ENCODE measurements at places on chromosomes 2 and 18.
A peak's percentile ranks its signal among the peaks of the same experiment; 100 is the strongest.

GRCh38 chr2:28507796-28508764, 12.2 kb downstream of the PLB1 start:
- DNase-seq, result peak; percentile 18

GRCh38 chr2:236262238-236262637, 2.0 kb downstream of the ASB18 start:
- no peak for DNase-seq

GRCh38 chr18:7524786-7525185, 42.3 kb upstream of the PTPRM start:
- DNase-seq, result no peak

GRCh38 chr2:3134026-3134571, 243.5 kb downstream of the EIPR1 start:
- no peak for DNase-seq

DNA sequence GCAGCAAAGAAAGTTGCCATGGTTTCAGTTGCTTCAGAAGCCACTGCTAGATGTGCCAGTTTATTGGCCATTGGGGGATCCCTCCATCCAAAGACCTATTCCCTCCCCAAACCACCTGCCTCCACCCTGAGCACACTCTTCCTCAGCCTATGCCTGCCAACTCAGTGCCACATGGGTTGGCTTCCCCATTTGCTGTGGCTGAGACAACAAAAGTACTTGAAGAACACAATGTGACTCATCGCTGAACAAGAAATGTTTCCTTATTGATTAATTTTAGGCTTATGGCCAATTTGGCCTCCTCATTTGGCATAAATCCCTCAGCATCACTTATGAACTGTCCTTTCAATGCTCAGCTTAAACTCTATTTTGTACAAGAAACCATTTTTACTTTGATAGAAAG, 215.9 kb downstream of the TMEM247 start:
- no peak for DNase-seq

GRCh38 chr2:43169987-43170386, 56.4 kb downstream of the ZFP36L2 start:
- DNase-seq, result peak; percentile 69

- no peak for DNase-seq
Observed at GRCh38 chr2:197674060-197674459, 1.3 kb downstream of the RFTN2 start.

DNA sequence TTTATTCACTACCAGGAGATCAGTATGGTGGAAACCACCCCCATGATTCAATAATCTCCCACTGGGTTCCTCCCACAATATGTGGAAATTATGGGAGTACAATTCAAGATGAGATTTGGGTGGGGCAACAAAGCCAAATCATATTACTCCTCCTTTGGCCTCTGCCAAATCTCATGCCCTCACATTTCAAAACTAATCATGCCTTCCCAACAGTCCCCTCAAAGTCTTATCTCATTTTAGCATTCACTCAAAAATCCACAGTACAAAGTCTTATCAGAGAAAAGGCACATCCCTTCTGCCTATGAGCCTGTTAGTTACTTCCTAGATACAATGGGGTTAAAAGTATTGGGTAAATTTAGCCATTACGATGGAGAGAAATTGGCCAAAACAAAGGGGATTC, 989.5 kb upstream of the CNTNAP5 start:
- DNase-seq, result no peak

DNA sequence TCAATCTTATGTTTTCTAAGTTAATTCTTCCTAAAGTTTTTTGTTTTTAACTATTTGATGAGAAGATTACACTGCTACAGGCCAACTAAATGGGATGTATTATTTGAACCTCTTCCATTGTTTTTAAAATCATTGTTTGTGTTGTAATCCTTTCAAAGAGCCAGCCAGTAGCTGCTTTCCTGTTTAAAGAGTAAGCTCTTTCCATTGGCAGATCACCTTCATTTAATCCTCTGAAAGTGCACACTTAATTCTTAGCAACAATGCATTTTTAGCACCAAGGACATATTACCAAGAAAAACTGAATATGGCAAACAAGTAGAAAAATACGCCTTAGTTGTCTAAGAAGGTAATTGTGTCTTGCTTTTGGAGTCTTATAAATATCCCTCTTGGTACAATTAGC, 54.0 kb downstream of the MEIS1 start:
- DNase-seq, result no peak

GRCh38 chr2:9656270-9656766, 25.5 kb upstream of the YWHAQ start:
- DNase-seq, result peak; percentile 77

- no peak for DNase-seq
Observed at GRCh38 chr18:31497836-31498573, at the start of gene DSG2. Gene DSG2 (plus strand): TSS chr18:31498177. CDS start chr18:31498252, 75 bp downstream.

DNA sequence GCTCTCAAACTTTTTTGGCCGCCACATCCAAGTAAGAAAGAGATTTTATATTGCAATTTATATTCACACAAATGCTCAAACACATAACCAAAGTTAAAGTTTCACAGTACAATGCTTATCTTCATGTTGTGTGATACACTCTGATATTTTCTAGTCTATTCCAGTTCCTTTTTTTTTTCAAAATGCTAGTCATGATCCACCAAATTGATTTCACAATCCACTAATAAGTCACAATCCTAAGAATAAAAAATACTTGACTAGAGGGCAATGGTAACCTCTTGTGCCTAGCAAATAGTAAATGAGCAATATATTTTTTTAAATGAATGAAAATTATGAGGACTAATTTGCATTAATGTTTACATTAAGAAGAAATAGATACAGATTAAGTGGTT, 5.8 kb upstream of the PTPN4 start:
- no peak for DNase-seq

GRCh38 chr2:147374423-147374811, 470.4 kb upstream of the ACVR2A start:
- DNase-seq, result no peak

GRCh38 chr18:45879681-45880655, 54.5 kb downstream of the SIGLEC15 start:
- DNase-seq, result peak; percentile 74

DNA sequence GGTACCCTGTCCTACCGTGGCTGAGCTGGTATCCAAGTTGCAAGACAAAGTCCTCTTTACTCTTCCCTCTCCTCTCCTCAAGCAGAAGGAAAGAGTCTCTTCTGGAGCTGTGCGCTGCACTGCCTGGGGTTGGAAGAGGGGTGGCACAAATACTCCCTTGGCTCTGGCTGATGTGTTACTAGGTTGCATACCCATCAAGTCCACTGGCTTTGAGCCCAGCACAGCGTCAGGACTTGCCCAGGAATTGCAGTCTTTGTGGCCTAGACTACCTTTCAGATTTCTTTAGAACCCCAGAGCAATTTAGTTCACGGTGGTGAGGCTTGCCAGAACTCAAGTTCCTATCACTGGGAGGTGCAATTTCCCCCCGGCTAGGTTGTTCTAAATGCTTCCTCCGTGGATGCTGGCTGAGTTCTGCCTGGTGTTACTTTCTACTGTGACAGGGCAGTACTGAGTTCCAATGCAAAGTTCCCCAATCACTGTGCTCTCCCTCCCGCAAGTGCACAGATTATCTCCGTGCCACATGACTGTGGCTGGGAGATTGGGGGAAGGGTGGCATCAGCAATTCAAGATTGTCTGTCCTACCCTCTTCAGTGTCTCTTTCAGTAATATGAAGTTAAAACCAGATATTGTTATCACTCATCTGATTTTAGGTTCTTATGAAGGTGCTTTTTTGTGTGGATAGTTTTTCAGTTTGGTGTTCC, 13.4 kb downstream of the MYO3B start:
- no peak for DNase-seq

- no peak for DNase-seq
Observed at GRCh38 chr2:208269091-208269490, 3.0 kb downstream of the PIKFYVE start.

DNA sequence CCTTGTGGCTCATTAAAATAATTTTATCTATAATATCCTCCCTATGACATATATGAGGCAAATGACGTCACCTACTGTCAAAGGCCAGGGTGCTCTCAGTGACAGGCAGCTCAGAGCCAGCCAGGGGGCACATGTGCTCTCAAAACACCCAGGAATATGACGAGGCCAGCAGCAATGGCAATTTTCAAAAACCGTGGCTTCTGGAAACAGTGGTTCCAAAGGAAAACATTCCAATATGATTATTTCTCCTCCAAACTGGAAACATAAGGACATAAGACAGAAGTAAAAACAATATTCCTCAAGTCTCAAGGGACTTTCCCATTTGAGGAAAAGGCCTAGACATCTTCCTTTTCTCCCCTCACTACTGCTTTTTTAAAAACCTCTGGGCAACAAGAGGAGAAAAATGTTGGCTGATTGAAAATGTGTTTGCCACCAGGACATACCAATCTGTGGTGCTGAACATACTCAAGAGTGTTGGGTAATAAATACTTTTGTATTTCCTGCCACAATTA, 40.8 kb downstream of the RNF152 start:
- DNase-seq, result no peak

- DNase-seq, result no peak
Observed at GRCh38 chr2:3628800-3629199, 29.2 kb upstream of the ALLC start.

DNA sequence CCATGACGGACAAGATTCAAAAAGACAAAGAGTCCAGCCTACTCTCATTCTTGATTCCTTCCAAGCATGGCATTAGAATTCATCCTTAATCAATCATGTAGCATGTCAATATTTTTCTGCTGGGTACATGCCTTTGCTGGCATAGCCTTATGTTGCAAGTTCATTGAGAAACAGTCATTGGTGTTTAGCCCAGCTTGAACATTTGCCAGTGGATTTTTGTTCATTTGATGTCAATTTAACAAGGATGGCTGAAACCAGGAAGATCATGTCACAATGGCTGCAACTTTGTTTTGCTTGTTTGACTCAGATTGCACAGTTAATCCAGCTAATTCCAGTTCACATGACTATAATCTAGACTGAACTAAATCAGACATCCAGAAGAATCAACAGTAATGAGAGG, 1132.2 kb downstream of the LRP1B start:
- DNase-seq, result no peak

DNA sequence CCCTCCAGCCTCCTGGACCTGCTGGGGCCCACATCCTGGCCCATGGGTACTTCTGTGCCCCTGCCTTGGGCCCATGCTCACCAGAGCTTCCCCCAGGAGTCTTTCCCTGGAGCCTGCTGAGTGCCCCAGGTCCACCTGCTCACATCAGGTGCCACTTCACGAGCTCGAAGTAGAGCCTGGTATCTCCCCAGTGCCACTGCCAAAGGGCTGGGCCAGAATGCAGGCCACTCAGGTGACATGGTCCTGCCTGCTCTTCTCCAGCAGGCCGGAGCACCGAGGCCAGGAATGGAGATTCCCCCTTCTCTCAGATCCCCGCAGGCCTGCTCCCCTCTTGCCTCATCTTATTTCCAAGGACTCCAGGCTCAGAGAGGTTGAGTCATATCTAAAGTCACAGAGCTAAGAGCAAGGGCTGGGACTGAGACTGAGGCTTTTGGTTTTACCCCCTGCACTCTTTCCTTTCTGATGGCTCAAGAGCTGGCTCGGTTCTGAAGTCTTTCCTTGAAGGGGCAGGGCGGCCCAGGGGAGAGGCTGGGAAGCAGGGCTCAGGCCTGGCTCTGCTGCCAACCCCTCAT, 79.2 kb downstream of the HS1BP3 start:
- DNase-seq, result no peak

GRCh38 chr2:159155320-159155719, 131.2 kb downstream of the WDSUB1 start:
- DNase-seq, result no peak

DNA sequence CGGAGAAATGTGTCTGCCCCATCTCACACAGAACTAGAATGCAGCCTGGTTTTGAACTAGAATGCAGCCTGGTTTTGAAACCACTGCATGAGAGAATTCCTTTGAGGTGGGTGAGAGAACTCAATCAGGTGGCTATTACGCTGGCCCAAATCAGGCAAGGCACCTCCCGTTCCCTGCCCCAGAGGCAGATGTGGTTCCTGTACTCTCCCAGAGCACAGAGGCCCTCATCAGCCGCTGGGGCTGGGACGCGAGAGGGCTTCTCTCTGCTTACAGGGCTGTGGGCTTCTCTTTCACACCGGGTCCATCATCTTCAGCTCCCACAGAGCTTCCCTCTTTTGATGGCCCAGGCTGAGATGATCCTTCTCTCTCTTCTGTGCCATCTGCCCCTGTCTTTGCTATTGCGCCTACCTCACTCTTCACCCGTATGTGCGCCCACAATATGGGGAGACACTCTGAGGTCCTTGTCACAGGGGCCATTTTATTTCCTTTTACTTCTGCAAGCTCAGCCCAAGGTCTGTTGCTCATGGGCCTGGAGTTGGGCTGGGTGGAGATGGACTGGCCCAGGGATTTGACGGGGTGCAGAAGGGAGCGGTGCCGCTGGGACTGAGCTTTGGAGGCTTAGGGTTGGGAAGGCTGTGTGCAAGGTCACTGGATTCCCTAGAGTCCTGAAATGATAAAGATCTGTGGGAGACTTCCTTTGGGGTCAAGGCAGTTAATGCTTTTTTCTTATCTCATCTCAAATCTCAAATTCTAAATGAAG, 84.4 kb upstream of the HS6ST1 start:
- DNase-seq, result no peak

DNA sequence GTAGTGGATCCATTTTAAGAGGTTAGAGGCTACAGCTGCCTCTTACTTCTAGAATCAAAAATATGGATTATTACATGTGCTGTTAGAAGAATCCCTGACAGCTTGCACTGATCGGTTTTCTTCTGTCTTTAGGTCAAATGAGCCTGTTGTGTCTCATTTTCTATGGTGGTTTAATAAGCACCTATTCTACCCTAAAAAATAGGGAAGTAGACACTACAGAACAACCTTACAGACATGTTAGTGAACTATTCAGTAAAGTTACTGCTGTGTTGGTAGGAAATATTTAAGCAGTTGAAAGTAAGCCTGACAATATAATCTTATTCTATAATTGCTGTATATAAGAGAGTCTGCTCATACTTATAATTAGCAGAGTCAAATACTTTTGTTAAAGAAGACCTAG, 168.5 kb upstream of the NOSTRIN start:
- no peak for DNase-seq

- no peak for DNase-seq
Observed at GRCh38 chr2:26989156-26989555, 18.7 kb downstream of the MAPRE3 start.

DNA sequence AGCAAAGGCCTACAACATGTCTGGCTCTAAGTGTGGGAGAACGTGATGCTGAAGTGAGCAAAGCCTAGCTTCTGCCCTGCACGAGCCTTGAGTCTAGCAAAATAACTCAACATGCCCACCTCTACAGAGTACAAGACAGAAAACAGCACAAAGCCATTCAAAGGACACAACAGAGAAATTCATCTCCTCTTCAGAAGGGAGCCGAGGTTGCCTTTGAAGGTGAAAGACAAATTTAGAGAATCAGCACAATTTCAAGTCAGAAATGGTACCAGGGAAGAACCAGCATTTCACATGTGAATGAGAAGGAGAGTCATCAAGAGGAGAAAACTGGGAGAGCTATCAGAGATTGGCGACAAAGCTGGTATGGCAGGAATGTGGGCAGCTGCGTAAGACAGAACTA, 21.7 kb upstream of the CYTIP start:
- no peak for DNase-seq

DNA sequence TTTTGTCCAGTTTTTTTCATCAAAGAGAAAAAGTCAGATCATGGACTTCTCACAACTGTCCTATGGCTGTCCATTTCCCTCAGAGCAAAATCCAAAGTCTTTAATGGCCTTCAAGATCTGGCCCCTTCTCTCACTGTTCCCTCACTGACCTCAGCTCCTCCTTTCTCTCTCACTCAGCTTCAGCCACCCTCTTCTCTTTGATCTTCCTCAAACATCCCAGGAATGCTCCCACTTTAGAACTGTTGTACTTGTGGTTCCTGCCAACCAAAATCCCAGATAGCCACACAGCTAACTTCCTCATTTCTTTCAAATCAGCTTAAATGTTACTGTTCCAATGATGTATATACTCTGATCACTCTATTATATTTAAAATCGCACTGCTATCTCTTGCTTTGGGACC, 82.9 kb downstream of the NUP35 start:
- no peak for DNase-seq

GRCh38 chr2:128607911-128608506, 289.3 kb upstream of the HS6ST1 start:
- no peak for DNase-seq
